ENCODE measurements at places on chromosomes 2 and 18.

DNA sequence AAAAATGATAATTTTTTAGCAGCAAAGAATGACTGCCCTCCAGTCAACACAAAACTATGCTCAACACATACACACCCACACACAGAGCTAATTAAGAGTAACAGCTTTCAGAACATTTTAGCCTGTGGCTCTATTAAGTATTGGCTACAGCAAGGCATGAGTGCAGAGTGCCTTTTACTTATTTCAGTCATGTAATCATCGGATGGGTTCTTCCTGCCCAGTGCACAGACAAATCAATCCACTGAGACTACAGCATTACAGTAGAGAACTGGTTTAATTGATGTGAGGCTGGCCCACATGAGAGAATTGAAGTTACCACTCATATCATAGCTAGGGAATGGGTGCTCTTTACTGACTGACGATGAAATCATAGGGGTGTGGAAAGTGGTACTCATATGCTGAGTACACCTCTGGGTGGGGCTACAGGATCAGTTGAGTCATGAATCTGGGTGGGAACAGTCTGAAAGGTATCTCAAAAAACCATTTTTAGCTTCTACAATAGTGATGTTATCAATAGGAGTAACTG lies 241.0 kb downstream of the FSIP2 start:
- no peak for DNase-seq

- DNase-seq, result no peak
These were observed 137.5 kb upstream of the OTOS start for GRCh38 chr2:240277807-240278522.

GRCh38 chr2:8455236-8456150 lies 226.4 kb upstream of the ID2 start:
- no peak for DNase-seq

- DNase-seq, result no peak
These were observed 20.5 kb downstream of the SPIRE1 start for GRCh38 chr18:12637393-12637792.

DNA sequence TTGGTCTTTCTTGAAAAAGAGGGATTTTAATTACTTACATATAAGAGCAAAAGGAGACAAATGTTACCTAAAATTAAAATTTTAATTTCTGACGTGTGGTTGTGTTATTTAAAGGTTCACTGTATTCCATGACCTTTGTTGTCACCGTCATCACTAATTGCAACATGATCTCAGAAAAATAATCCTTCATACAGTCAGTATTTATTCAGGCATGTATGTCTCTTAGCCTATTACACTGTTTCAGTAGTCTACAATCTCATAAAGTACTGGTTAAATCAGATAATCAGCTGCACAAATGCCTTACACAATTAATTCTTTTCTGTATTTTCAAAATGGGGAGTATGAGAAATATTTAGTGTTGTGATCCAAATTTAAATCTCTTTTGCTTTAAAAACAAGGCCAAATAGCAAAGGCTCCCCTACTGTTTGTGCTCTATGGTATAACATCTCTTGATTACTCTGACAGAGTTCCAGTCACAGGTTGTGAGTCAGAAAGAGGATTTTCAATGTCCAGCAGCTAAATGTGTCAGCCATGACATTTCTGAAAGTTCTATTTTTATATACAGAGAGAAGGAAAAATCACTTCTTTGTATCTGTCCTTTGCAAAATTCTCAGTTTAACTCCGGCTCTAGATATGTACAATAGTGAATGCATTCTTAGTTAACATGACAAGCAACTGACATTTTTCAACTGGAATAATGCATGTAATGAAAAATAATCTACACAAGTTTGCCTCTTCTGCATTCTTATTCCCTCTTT lies 184.0 kb downstream of the FIGN start:
- no peak for DNase-seq

GRCh38 chr2:73836141-73836943 lies 7.6 kb downstream of the STAMBP start:
- DNase-seq, result no peak

Data from stimulated activated CD4-positive, alpha-beta T cell treated with anti-CD3 and anti-CD28 coated beads, Interleukin-1b, Interleukin-23, amount 100 ng/mL, for 4 hours (primary cell).